ENCODE measurements at places on chromosomes 3 and 15. TPM values are rescaled to one million over a fixed set of nuclear protein-coding genes. Genes with fewer than 3 reads are reported as not detected.

TMEM108 gene
- not detected for polyA plus RNA-seq

ONECUT1 gene
- not detected for polyA plus RNA-seq

CLRN1 gene
- not detected for polyA plus RNA-seq

DNA sequence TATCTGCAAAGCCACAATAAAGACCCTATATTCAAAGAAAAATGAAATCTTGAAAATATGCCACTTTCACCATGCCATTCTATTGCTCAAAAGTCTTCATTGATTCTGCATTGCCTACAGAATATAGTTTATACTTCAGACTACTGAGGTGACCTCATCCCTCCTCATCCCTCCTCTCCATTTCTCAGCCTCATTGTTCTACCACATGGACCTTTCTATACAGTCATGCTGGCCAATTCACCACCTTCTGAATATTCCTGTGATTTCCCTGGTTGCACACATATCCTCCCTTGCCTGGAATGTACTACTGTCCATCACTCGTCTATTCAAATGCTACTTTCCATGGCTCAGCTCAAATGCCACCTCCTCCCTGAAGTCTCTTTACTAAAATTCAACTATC lies 3.5 kb upstream of the COL8A1 start:
- no peak overlapping the region for H3K27ac ChIP-seq

- peaks cover 26% of the 10 kb centered on the region for H3K36me3 ChIP-seq
- no peaks in the 10 kb centered on the region for H3K4me1 ChIP-seq
- no peak for DNase-seq
- no peak overlapping the region for H3K27ac ChIP-seq
Measured at GRCh38 chr15:50979041-50979440, 70.6 kb downstream of the AP4E1 start.

- no peak for DNase-seq
- no peaks in the 10 kb centered on the region for H3K27me3 ChIP-seq
- no peaks in the 10 kb centered on the region for H3K36me3 ChIP-seq
- no peak overlapping the region for H3K4me3 ChIP-seq
Measured at GRCh38 chr15:48657950-48658591, 12.6 kb upstream of the FBN1 start.

- no peak overlapping the region for H3K27ac ChIP-seq
- no peaks in the 10 kb centered on the region for H3K36me3 ChIP-seq
- no peaks in the 10 kb centered on the region for H3K4me1 ChIP-seq
- DNase-seq = no peak
- no peaks in the 10 kb centered on the region for H3K27me3 ChIP-seq
- no peak overlapping the region for H3K4me3 ChIP-seq
Measured at GRCh38 chr3:135056084-135056730, 261.1 kb downstream of the EPHB1 start.
